ENCODE measurements at places on chromosomes 16 and 17.
A peak's percentile ranks its signal among the peaks of the same experiment; 100 is the strongest.

DNA sequence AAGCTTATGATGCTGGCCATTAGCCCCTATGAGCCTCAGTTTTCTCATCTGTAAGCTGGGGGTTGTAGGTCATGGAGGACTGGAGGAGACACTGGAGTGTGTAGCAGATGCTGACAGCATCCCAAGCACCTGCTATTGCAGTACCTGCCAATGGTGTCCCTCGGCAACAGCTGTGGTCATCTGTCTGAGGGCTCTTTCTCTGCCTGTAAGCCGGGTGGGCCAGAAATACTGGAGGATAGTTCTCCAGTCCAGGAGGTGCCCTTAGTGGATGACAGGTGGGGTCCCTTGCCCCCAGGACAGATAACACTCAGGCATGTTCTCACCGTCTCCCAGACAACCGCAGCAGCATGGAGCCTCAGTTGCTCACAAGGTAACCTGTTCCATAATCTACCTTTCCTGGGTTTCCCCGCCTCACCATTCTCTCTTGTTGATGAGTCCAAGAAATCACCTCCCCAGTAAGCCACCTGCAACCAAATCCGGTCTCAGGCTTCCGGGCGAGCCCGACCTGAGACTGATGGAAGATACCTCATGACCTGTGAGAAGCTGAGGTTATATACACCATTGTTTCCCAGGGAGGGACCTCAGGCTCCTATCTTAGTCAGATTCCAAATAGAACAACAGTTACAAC lies 23.8 kb downstream of the NLRP1 start:
- no peak for DNase-seq

- DNase-seq = no peak
Measured at GRCh38 chr17:56801459-56802178, 32.1 kb downstream of the C17orf67 start.

- peak; percentile 78 for DNase-seq
Measured at GRCh38 chr16:637081-638018, 1.2 kb upstream of the METTL26 start.

- no peak for DNase-seq
Measured at GRCh38 chr17:81338274-81339190, 43.4 kb upstream of the SLC38A10 start.

DNA sequence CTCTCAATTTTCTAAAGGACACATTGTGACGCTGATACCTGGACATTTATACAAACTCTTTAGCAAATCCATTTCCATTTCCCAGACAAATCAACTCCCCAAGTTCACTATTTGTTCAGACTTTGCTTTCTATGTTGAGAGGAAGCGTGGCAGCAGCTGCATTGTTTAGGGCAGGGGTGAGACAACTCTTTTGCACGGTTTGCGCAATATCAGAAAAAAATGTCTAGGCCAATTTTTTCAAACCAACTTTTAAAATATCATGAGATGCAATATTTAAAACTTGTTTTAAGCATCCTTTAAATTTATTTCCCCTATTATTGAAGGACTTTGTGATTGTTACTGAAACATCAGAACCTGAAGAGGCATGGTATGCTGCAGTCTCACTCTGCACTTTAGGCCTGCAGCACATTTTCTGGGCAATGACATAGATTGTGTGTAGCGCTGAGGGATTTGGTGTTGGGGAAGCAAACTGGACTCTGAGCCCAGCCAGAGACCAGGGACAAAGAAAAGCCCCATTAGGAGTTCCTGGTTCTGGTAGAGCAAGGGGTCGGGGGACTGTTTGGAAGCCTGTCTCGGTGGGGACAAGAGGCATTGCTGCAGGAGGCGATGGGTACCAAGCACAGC lies 6.4 kb upstream of the CCDC182 start:
- DNase-seq = no peak

- DNase-seq = no peak
Measured at GRCh38 chr16:2180962-2181923, 15.2 kb downstream of the CASKIN1 start.

DNA sequence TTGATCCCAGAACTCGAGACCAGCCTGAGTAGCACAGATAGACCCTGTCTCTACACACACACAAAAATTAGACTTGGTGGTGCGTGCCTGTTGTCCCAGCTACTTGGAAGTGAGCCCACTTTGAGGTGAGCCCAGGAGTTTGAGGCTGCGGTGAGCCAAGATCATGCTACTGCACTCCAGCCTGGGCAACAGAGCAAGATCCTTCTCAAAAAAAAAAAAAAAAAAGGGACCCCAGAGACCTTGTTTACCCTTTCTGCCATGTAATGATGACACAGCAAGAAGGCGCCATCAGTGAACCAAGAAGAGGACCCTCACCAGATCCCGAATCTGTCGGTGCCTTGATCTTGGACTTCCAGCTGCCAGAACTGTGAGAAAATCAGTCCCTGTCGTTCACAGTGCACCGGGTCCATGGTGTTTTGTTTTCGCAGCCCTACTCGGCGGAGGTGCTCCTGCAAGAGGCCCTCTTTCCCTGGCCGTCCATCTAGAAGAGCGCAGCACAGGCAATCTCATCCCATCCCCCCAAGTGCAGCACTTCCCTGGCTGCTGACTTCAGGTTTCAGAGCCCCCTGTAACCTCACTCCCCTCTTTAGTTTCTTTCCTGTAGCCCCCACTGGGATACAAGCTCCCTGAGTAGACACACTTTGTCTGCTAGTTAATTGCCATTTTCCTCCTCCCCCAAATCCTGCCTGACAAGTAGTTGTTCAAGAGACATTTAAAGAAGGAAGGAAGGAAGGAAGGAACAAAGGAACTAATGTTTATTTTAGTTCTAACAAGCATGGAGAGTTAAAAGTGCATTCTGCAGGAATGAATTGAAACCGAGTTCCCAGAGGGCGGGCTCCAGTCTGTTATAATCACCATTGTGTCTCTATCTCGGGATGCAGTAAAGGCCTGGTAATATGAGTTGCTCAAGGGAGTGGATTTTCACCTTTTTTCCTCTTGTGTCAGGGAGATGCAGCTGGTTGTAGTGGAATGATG lies 115.3 kb downstream of the SNX29 start:
- no peak for DNase-seq

DNA sequence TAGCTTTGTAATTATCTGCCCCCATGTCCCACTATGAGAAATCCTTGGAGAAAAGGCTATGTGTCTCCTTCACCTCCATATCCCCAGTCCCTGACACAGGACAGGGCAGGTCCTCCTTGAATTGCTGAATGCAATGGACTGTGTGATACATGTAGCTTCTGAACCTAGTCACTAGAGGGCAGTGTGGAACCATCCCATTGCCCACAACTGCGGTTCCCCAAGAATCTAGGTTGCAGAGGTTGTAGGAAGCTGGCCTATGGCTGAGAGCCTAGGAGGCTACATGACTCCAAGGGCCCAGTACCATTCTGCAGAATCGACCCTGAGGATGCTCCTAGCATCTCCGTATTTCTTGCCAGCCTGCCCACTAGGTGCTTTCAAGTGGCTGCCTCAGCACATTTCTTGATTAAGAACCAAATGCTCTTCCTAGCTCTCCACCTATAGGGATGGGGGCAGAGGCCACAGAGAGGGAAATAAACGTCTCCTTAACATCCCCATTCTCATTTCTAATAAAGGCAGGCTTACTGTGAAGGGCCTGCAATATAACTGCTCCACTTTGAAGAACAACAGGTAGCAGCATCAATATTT lies 394.0 kb downstream of the CA10 start:
- peak; percentile 13 for DNase-seq

DNA sequence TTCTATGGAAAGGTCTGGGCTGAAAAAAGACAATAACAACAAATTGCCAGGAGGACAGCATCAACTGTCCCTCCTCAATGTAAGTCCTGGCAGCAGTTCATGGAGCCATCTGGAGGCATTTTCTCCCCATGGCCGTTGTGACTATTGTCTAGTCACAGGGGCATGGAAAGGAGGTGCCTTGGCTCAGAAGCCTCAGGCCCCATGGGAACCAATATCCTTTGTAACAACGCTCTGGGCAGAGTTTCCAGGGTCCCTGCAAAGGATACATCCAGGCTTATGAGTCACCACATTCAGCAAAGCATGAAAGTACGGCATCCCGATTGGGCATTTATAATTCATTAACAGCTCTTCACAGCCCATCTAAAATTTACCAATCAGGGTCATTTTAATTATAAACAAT lies 85.2 kb downstream of the GLG1 start:
- DNase-seq = no peak

DNA sequence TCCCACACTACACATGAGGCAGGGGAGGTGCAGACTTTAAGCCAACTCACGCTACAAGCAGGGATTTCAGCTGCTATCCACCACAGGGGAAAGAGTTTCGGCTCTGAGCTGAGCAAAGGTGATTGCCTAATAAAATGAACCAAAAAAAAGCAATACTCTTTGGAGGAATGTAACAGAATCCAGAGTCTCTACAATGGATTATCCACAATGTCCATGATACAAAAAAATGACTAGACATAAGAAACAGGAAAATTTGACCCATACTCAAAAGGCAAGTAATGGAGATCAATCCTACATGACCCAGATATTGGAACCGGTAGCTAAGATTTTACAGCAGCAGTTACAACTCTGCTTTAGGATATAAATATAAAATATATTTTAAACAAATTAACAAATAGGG lies 19.0 kb upstream of the TMEM204 start:
- no peak for DNase-seq

- DNase-seq = no peak
Measured at GRCh38 chr16:82497139-82497538, 129.6 kb upstream of the CDH13 start.

DNA sequence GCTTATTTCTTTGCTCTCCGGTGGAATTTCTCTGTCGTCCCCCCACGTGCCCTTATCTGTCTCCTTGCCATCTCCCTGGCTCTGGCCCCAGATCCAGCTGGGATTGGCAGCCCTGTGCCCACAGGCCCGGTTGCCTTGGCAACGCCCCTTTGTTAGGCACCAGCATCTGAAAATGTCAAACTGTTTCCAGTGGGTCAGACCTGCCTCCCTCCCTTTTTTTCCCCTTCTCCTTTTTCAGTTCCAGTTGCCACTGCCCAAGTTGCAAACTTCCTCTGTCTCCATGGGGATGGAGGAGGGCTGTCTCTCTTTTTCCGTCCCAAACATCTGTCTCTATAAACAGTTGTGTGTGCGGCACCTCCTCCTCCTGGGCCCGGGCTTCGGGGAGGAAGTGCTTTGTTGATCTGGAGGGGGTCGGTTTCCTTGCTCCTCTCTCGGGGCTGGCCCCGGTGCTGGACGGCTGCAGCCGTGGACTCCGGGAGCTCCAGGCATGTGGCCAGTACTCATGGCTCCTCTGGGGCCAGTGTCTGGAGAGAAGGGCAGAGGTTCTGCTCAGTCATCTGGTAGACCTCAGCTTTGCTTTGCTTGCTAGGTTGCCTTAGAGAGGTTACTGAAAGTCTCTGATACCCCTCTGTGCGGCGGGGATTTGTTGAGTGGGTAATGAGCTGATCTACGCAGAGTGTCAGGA lies 35.3 kb downstream of the SOCS3 start:
- DNase-seq = no peak

DNA sequence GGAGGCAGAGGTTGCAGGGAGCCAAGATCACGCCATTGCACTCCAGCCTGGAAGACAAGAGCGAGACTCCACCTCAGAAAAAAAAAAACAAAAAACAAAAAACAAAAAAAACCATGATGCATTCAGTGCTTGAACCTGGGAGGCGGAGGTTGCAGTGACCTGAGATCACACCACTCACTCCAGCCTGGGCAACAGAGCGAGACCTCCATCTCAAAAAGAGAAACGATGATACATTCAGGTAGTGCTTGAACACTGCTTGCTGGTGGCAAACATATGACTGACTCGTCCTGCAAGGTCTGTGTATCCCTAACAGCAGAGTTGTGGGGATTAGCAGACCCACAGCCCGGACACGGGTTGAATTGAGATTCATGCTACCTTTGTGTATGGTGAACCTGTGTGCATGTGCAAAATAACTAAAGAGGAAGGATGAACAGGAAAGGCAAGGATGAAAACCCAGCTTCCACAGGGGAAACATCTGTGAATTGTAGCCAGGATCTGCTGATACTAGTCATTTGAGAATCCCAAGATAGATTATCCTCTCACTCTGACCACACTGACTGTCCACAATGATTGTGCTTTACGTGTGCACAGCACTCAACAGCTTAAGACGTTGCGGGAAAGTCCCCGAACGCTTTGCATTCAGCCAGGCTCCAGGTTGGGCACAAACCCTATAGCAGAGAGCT lies 52.4 kb upstream of the MRPS23 start:
- DNase-seq = no peak

- DNase-seq = no peak
Measured at GRCh38 chr17:13418891-13419290, 182.8 kb downstream of the HS3ST3A1 start.

GRCh38 chr16:70331588-70332358 lies 14.9 kb upstream of the DDX19A start:
- DNase-seq = no peak

DNA sequence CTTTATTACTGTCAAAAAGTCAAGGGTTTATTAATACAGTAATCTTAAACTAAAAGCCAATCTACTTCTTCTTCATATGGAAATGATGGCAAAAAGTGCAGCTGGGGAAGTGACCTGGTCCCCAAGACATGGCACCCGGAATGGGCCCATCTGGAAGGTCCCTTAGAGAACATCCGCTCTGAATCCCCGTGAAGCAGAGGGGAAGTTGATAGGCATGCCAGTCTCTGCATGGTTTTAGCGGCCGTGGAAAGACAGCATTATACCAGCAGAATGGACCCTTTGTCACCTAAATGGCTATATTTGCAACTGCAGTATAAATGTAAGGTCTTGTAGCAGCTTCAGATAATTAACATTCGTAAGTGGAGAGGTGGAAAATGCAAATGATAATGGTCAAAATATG lies 32.4 kb downstream of the COTL1 start:
- DNase-seq = no peak

DNA sequence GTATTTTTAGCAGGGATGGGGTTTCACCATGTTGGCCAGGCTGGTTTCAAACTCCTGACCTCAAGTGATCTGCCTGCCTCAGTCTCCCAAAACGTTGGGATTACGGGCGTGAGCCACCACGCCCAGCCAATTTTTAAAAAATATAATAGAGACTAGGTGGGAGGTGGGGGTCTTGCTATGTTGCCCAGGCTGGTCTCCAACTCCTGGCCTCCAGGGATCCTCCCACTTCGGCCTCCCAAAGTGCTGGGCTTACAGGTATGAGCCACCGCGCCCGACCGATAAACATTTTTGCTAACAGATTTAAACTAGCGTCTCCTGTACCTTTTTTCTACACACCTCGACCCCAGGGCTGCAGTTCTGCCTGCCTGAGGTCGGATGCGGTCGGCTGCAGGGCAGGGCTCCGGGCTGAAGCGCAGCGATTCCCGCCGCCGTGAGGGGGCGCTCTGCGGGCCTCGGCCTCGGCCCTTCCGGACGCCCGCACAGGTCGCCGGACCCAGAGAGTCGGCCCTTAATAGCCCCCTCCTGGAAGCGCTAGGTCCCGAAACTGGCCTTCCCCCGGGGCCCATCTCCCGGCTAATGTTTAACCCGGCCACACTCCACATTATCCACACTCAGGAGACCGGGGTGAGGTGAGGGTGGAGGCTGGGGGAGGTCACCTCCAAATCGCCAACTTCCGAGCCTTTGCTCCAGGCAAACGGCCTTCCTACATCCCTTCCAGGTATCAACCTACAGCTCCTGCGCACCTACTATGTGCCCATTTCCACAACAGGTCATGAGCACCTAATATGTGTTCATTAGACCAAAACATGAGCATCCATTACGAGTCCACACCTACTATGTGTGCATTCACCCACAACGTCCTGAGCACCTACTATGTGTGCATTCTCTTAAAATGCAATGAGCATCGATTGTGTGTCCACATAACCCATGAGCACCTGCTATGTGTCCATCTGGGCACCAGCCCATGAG lies 2.0 kb upstream of the GLIS2 start:
- DNase-seq = no peak

GRCh38 chr16:46947900-46948547 lies 25.4 kb downstream of the DNAJA2 start:
- DNase-seq = no peak

Data from stimulated activated CD8-positive, alpha-beta memory T cell treated with anti-CD3 and anti-CD28 coated beads, Interleukin-7, amount 100 ng/mL, for 48 hours (primary cell).